M059J (cell line): ENCODE measurements at places on chromosomes 16 and 17.

DNA sequence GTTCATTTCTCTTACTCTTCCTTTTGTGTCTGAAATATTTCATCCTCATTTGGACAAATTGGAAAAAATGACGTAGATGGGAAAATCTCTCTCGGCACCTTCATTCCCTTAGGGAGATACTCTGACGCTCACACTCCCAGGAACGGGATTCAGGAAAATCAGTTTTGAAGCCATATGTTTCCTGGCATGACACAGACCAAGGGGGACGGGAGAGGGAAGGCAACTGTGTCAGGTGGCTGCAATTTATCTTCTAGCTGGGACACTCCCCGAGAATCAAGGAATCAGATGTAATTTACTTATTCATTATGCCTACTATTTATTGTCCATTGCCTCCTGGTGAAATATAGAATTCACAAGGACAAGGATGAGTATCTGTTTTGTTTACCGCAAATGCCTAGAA, 65.5 kb downstream of the IRX5 start:
- DNase-seq = no peak

GRCh38 chr17:30389756-30390300, 11.1 kb downstream of the CPD start:
- DNase-seq = no peak

DNA sequence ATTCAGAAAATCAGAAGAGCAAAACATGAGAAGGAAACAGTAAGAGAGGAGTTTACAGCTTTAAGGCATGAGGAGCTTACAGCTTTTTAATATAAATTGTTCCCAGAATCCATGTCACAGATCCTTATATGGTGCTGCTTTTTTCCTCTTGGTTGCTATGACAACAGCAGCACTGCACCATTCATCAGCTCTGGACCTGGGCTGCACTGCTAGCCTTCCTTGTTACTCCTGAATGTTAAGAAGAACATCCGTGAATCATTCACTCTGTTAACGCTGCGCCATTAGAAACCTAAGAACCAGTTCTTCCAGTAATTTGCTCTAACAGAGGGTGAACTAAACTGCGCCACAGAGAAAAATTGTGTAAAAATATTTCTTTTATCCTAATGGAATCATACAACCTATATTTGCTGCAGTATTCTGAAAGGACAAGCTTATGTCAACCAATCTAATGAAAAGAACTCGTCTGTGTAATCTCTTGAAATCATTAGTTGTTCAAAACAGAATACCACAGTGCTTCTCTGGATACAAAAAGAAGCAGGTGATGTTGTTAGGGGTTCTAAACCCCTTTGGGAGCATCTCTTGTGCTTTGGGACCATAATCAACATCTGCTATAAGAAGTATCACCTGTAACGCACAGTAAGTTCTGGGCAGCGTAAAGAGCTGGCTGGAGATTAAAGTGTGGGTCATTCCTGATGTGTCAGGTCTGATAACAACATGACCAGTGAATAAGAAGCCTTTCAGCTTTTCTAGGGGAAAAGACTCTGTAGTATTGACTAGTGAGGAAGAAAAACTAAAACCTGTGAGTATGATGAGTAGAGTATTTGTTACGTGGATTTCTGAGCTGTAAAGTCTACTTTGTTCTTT, 151.2 kb downstream of the TANC2 start:
- DNase-seq = peak; percentile 38

DNA sequence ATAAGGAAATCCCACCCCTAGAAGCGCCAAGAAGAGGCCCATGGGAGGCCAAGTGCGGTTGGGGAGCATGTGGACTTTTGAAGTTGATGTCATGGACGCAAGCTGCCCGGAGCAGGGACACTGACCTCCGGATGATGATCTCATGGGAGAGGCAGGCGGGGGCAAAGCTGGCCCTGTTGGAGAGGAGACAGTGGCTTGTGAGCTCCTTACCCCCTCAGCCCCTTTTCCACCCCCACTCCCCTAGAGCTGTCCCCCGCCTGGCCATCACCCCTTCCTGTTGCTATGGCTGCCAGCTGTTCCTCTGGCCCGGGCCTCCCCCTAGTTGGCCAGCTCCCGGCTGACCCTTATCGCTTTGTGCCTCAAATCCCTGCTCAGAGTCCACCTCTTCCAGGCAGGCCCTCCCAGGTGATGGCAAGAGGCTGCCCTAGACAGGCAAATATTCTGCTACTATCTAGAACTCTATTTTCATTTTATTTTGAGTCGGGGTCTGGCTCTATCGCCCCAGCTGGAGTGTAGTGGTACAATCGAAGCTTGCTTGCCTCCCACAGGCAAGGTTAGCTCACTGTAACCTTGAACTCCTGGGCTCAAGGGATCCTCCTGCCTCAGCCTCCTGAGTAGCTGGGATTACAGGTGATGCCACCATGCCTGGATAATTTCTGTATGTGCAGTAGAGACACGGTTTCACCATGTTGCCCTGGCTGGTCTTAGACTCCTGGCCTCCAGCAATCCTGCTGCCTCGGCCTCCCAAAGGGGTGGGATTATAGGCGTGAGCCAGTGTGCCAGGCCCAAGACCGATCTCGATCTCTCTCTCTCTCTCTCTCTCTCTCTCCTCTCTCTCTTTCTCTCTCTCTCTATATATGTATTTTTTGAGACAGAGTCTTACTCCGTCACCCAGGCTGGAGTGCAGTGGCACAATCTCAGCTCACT, 6.6 kb downstream of the NOTUM start:
- DNase-seq = no peak

DNA sequence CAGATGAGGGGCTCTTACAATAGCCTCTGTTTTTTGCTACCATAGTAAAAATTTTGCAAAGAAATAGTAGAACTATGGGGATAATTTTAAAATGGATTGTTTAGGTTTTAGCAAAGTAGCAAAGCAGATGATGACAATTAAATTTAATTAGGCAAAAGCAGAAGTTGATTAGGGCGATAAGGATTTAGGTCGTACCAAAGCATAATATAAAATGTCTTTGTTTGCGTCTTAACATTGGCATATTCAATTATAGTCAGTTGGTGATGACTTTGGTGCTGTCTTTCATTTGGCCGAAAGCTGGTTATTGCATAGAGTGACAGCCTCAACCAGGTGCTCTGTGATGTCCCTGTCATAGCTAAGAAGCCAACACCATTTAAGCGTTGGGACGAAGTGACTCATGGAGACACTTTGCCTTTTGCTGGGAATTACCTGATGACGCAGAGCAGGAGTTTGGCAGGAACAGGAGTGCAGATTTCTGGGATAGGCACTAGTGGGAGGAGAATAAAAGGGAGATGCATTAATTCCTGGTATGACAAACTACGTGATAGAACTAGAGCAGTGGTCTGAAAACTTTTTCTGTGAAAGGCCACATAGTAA, 38.3 kb downstream of the MAP2K6 start:
- DNase-seq = no peak

DNA sequence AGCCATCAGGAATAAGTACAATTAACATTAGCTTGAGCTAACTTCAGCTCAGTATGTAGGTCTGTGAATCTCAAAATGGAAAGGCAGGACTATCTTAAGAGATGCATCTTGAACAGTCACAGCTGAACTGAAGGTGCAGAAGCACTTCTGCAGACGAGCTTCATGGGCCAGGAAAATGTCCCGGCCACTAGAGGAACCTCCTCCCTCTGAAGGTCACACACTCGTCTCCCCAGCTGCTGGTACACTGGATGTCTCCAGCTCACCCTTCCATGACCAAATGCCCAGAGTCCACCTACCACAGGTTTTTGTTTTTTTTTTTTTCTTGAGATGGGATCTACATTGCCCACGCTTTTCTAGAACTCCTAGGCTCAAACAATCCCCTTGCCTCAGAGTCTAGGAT, 33.2 kb downstream of the WDR59 start:
- no peak for DNase-seq

DNA sequence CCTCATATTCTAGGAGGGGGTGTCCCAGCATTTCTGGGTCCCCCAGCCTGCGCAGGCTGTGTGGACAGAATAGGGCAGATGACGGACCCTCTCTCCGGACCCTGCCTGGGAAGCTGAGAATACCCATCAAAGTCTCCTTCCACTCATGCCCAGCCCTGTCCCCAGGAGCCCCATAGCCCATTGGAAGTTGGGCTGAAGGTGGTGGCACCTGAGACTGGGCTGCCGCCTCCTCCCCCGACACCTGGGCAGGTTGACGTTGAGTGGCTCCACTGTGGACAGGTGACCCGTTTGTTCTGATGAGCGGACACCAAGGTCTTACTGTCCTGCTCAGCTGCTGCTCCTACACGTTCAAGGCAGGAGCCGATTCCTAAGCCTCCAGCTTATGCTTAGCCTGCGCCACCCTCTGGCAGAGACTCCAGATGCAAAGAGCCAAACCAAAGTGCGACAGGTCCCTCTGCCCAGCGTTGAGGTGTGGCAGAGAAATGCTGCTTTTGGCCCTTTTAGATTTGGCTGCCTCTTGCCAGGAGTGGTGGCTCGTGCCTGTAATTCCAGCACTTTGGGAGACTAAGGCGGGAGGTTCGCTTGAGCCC, 11.6 kb downstream of the STH start:
- no peak for DNase-seq

GRCh38 chr17:282000-282911, 70.4 kb downstream of the RPH3AL start:
- no peak for DNase-seq

DNA sequence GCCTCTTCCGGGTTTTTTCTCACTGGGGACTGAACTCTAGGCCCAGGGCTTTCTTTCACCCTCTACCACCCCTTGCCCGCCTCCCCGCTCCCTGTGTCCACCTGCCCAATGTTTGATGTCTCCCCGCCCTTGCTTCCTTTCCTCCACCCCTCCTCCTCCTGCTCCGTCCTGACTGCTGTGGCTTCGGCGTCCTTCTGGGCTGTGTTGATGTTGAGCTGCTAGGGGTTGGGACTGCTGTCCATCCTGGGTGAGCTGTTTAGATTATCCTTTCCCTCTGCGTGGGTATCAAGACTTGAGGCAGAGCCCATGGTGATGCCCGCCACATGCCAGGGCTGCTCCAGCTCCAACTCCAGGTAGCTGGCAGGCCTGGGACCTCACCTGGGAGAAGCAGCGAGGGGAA, 117.5 kb downstream of the CCDC182 start:
- DNase-seq = no peak

- DNase-seq = no peak
Measured at GRCh38 chr17:38583828-38584349, 21.9 kb downstream of the SRCIN1 start.
